ENCODE measurements at places on chromosomes 2 and 18.
A peak's percentile ranks its signal among the peaks of the same experiment; 100 is the strongest.

- DNase-seq: no peak
Measured at GRCh38 chr2:52703004-52703403, 1064.6 kb upstream of the CHAC2 start.

- DNase-seq: no peak
Measured at GRCh38 chr2:47014564-47015051, 99.0 kb upstream of the MCFD2 start.

- DNase-seq: no peak
Measured at GRCh38 chr2:45259547-45260160, 250.4 kb upstream of the SIX2 start.

GRCh38 chr18:62611453-62612288 is 88.8 kb downstream of the ZCCHC2 start:
- no peak for DNase-seq

- DNase-seq: no peak
Measured at GRCh38 chr2:189391201-189391600, 50.1 kb upstream of the WDR75 start.

DNA sequence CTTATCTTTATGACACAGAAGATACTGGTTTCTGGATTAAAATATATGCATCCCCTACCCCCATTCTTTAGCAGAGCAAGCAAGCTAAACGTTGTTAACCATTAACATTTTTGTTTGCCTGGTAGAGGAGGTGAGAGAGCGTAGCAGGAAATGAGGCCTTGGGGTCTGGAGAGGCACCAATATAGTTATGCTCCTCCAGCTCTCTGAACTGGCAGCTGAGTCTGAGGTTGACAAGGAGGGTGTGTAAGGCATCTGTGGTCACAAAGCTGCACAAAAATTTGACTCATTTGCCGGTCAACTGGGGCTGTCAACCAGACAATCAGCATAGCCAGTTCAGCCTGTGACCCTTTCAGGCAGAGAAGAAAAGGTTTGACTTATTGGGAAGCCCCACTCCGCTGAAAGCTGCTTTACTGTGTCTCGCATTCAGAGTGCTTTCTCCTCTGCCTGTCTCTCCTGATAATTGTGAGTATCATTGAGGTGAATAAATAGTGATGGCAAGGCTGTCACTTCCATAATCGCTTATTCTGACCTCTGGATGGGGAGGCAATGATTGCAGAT is 647.5 kb upstream of the SETBP1 start:
- DNase-seq: no peak

DNA sequence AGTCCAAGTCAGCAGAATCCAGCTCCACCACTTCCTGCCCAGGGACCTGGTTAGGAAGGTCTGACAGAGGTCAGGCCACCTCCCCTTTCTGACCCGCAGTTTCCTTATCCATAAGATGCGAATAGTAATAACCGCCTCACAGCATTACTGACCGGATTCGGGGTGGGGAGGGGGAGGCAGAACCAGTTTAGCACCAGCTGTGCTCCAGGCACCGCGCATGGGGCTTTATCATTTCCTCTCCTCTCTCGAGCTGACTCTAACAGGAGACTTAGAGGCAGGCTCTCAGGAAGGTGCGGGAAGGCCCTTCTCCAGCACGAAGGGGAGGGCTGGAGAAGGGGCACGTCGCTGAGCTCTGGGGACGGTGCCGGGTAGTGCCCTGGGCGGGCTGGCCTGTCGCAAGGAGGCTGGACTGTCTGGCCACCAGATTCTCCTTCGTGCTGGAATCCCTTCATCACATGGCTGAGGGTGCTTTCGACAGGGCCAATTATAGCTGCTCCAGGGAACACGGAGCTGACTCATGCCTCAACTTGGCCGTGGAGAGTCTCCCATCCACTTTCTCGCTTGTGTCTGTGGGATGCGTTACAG is 5.7 kb downstream of the EHD3 start:
- DNase-seq: no peak

GRCh38 chr2:24907116-24907515 is 12.9 kb downstream of the ADCY3 start:
- no peak for DNase-seq

DNA sequence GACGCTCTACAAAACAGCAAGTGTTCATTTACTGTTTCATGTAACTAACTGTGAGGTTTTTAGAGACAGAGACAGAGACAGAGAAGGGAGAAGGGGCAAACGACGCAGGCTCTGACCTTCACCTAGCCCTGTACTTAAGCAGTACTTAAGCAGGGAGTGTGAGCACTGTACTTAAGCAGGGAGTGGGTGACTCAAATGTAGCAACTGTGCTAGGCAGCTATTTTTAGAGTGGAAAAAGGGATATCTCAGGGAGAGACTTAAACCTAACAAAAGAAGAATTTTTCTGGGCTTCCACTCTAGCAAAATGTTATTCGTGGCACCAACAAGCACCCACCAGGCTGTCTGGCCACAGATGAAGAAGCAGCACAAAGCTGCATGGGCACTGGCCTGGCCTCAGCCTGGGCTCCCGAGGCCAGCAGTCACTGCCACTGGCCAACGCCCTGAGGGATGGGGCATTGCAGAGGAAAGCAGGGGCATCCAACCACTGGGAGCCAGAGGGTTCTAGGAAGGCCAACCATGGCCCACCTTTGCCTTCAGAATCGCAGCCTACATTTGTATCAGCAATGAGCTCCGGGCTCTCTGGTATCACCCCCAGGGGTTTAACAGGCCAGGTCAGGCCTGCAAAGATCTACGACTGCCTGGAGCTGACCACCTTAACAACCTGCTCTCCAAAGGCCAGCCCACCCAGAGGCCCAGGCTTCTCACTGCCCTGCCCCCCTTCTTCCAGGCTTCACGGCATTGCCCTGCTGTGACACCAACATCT is 154.3 kb downstream of the TTC32 start:
- DNase-seq: no peak

DNA sequence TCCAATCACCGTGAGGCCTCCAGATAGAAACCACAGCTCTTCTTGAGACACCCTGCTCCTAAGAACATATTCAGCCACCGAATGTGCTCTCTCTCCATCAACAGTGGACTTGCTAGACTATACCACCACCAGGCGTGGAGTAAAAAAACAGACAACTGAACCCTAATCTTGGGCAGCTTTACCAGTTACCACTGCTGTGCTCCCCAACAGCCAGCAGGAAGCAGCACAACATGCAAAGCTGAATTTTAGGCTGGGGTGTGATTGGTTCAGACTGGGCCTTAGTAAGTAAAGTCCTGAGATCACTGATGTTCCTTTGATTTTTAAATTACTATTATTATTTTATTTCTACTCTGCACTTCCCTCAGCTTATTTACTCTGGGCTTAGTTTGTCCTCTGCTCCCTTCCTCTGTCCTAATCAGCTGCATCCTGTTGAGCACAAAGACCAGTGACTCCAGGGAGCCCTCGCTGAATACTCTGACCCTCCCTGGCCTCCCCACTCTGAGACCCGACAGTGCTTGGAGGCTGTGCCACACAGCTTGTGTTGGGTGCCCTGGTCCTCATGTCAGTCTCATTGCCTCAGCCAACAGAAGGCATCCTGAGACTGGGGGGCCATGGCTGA is 21.9 kb downstream of the MRPL35 start:
- peak; percentile 52 for DNase-seq

- DNase-seq: no peak
Measured at GRCh38 chr2:101609433-101609832, 88.1 kb upstream of the MAP4K4 start.

DNA sequence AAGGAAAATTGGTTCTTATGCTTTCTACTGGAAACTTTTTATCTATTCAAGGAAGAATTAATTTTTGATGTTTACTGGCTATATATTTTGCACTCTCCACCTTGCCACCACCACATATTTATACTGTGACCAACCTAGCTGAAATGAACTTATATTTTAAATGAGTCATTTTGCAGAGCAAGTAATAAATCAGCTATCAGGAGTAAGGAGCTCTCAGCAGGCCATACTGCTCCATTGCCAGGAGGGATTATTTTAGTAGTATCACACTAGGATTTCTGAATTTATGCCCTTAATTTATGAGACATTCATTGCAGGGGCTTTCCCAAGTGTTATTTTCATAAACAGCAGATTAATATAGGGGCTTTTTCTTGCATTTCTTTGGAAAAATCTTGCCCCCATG is 125.8 kb upstream of the CYP1B1 start:
- no peak for DNase-seq

DNA sequence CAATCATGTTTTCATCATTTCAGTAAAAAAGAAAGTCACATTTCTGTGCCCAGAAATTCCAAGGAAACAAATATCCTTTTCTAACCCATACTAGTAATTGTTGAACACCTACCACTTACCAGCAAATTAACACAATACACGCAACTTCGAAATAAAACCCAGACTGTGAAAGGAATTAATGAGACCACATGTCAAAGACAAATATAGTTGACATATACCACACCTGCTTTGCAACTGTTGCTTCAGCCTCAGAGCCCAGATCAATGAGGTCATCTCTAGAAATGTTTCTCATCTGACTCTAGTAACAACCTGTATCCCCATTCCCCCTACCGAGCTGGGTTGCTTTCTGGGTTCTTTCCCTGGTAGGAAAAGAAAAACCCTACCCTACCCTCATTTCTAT is 52.6 kb downstream of the TRIP12 start:
- no peak for DNase-seq

GRCh38 chr18:53625997-53626599 is 598.4 kb downstream of the MBD2 start:
- DNase-seq: no peak

All from stimulated activated CD4-positive, alpha-beta T cell treated with anti-CD3 and anti-CD28 coated beads, Interleukin-4, amount 100 ng/mL, for 4 hours (primary cell).